ENCODE measurements at places on chromosomes 13 and 19.

DNA sequence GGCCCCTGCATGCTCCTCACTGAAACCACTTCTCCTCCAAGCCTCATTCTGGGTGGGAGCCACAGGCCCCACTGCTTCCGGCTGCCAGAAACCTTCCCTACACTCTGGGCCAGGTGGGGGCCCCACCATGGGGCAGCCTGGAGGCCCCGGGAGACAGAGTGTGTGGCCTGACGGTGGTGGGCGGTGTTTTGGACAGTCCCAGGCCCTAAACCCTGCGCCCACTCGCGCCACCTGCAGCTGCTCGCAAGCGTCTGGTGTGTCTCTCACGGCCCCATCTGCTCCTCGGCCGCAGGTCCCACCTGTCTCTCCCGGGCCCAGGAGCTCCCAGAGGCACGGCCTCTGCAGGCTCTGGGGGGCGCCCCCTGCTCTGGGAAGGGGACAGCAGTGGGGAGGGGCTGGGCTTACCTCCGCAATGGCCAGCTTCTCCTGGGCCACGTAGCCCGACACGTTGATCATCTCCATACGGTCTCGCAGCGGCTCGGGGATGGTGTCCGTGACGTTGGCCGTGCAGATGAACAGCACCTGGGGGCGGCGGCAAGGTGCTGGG lies 5.6 kb downstream of the RPL36 start:
- DNase-seq, result no peak

DNA sequence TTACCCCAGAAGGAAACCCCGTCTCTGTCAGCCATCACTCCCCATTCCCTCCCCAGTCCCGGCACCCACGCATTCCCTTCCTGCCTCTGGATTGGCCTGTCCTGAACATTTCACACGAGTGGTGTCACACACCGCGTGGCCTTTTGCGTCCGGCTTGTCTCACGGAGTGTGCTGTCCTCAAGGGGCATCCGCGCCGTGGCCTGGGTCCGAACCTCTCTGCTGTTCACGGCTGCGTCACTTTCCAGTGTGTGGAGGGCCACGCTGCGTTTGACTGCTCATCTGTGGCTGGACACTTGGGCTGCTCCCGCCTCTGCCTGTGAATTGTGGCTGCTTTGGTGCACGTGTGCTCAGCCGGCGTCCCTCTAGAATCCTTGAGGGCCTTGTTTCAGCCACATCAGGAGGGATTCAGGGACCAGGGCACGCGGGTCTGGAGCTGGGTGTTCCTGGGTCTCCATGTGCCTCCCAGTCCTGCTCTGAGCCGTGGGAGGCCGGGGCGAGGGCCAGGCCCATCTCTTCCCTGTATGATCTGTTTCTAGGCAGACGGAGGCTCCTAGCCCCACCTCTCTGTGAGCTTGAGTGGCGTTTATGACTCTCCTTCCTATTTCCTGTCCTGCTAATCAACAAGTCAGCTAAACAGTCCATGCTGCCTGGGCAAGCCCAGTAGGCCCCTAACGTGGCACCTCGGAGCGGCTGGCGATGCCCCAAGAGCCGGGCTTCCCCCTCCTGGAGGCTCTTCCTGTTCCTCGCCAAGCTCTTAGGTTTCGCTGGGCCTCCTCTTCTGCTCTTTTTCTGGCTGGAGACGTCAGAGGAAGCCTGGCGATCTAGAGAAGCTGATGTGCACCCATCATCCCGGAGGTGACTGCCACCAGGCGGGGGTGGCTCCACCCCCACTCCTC lies 8.1 kb downstream of the STK11 start:
- DNase-seq, result no peak

- no peak for DNase-seq
These were observed 68.2 kb upstream of the LSM14A start for GRCh38 chr19:34104096-34104495.

DNA sequence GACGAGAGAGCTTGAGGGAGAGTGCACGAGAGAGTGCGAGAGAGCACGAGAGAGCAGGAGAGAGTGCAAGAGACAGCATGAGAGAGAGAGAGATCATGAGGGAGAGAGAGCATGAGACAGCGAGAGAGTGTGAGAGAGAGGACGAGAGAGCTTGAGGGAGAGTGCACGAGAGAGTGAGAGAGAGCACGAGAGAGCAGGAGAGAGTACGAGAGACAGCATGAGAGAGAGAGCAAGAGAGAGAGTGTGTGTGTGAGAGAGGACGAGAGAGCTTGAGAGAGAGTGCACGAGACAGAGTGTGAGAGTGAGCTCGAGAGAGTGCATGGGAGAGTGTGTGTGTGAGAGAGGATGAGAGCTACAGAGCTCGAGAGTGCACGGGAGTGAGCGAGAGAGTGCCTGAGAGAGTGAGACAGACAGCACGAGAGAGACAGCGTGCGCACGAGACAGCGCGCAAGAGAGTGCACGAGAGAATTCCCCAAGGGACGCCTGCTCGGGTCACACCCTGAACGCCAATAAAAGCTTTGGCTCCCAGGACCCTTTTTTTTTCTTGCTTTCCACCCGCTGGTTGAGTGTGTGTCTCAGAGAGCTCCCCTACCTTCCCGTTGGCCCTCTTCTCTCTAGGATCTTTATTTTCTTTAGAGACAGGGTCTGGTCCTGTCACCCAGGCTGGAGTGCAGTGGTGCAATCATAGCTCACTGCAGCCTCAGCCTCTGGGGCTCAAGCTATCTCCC lies 3.7 kb downstream of the CD70 start:
- no peak for DNase-seq

GRCh38 chr19:2719920-2720776 lies 1.0 kb downstream of the DIRAS1 start:
- DNase-seq, result no peak

- no peak for DNase-seq
These were observed 22.0 kb upstream of the MUC16 start for GRCh38 chr19:9032136-9032631.

DNA sequence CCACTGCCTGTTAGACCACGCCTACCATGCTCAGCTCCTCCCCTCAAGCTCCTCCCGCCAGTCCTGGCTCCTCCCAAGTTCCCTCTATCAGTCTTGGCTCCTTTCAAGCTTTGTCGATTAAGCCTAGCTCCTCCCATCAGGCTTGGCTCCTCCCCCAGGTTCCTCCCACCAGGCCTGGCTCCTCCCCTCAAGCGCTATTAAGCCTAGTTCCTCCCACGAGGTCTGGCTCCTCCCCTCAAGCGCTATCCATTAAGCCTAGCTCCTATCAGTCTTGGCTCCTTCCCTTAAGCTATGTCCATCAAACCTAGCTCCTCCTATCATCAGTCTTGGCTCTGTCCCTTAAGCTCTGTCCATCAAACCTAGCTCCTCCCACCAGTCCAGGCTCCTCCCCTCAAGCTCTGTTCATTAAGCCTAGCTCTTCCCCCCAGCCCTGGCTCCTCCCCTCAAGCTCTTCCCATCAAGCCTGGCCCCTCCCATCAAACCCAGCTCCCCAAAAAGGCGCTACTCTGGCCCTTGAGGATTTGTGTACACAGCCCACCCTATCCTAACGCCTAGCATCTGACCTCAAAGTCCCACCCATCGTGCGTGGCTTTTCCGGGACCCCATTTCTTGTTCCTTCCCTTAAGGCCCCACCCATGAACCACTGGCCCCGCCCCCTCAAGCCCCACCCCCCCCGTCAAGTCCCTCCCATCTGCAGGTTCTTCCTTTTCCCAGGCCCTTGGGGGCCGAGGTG lies 10.0 kb downstream of the CAMSAP3 start:
- DNase-seq, result no peak

DNA sequence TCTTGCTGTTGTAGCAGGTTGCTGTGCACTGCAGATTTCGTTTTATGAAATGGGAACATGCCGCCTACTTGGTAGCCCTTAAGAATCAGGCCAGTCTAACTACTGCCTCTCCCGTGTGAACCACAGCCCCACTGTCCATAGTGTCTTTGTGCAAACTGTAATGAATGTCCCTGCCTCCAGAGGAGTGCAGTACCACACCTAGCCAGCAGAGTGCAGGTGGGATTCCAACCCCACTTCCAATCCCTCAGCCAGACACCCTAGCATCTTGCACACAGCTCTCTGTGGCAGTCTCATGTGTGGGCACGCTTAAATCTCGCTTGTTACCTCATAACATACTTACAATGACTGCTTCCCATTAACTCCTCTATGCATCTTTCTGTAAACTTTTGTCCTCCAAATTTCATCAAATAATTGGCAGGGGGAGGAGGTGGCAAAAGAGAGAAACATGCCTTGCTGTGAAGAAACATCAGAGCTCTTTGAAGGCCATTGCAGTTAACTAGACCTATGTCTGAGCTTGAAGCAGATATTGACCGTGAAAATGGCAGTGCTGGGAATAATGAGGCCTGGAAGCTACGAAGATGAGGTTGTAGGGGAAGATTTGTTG lies 47.2 kb downstream of the ZAR1L start:
- DNase-seq, result peak; percentile 8

GRCh38 chr13:75264611-75265010 lies 217.4 kb downstream of the TBC1D4 start:
- no peak for DNase-seq

DNA sequence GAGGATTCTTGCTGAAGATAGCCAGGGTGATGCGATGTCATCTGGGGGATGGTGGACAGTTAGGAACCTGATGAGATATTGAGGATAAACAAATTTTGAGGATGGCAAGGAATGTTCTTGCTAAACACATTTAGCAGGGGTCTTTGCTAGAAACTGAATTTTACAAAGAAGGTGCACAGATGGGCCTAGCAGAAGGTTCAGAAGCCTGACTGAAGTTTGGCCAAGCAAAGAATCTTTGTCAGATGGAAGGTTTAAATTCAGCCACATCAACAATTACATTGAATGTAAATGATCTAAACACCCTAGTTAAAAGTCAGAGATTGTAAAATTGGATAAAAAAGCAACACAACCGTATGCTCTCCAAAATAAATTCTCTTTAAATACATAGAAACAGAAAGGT lies 68.8 kb downstream of the WASF3 start:
- DNase-seq, result no peak

DNA sequence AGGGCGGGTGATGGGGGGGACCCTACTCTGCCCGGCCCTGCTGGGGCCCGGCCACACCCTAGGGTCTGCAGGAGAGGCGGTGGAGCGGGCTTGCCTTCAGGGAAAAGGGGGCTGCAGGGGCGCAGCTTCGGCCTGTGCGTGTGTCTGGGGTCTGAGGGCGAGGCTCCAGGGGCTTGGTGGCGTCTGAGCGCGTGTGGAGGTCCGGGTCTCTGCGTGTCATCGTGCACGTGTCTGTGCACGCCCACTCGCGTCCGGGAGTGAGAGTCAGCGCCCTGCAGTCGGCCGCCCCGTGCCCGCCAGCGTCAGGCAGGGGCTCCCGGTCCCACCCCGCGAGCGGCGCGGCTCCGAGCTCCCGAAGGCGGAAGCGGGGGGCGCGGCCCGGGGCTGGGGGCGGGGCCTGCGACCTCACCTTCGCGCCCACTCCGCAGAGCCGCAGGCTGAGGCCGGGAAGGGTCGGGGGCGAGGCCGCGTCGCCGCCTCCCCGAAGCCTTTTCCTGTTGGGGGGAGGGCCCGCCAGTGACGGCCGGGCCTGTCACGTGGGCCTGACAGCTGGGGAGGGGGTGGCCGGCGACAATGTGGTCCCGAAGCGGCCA lies at the start of gene ARHGAP45:
Gene ARHGAP45, plus strand, starts transcription at position 420 of the 593 bp plus-strand sequence. CDS start 239 bp downstream, outside the sequence.
- peak; percentile 75 for DNase-seq

DNA sequence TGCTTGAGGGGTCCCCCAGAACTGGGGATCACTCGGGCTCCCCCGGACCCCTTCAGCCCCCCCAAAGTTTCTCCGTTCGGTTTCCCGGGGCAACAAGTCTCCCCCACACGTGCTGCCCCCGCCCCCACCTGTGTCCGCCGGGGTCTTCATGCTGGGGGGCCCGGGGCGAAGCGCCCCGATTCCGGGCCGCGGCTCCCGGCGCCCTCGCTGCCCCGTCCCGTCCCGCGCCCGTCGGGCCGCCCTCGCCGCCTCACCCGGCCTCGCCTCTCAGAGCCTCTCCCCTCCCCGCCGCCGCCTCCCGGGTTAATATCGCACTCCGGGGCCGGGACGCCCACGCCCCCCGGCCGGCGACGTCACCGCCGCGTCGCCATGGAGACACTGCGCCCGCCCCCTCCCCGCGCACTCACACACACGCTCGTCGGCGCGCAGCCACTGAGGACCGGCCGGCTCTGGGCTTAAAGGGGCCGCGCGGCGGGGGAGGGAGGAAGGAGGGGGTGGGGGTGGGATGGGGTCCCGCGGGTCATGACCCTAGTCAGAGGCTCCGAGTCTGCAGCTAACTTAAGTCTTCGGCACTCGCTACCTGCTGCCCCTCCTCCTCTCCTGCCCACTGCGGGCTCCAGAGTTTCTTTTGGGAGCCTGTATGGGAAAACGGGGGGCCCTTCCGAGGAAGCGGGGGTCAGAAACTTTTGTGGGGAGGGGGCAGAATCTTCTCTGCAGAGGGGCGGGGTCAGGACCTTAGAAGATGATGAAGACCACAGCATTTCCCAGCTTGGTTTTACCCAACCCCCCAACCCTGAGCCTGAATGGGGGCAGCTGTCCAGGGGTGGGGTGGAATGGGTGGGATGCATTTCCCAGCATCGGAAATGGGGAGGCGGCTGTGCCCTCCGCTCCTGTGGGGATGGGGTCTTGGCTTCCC lies at the start of gene ERF:
Gene ERF, minus strand, starts transcription at position 279 of the 916 bp plus-strand sequence. Its CDS starts 129 bp downstream, at position 150.
- DNase-seq, result peak; percentile 90

- no peak for DNase-seq
These were observed 20.1 kb upstream of the ZNRF4 start for GRCh38 chr19:5434970-5435641.

- no peak for DNase-seq
These were observed 482.7 kb downstream of the SLITRK6 start for GRCh38 chr13:85316506-85317025.

DNA sequence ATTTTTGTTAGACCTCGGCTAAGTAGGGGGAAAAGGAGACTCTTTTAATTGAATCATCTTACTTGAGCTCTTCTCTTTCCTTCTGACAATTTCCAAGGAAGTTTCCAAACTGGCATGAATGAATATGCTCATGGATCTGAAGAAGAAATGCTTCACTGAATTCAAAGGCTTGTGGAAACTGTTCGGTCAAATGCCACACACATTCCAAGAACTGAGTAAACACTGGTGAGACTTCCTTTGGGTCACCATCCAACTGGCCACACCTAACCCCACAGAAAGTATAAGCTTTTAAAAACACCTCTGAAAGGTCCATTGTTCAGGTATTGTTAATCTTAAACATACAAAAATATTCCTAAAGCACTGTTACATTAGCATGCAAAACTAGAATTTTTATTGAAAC lies 33.6 kb downstream of the MTMR6 start:
- no peak for DNase-seq

DNA sequence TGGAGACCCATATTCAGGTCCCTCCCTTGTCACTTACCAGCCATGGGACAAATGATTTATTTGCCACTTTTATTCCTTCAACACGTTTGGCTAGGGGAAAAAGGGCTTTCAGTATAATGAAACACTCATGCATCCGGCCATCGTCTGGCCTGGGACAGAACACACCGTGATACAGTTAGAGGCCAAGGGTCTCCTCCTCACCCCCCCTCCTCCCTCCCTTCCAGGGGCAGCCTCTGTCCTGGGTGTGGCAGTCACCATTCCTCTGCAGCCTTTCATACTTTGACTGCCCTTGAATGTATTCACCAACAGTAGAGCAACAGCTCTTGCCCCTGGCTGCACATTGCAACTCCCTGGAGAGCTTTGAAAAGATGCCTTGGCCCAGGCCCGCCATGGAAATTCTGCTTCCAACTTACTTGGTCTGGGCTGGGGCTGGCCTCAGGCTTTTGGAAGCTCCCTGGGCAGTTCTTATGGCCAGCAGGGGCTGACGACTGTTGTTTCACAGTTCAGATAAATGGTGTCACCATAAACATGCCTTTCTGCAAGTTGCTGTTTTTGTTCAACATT lies 3.0 kb downstream of the PAK4 start:
- DNase-seq, result no peak

Data from effector CD8-positive, alpha-beta T cell (primary cell).